Lung microvascular endothelial cell (primary cell): ENCODE measurements at places on chromosomes 2 and 18. TPM values are rescaled to one million over a fixed set of nuclear protein-coding genes. Genes with fewer than 3 reads are reported as not detected.

The COL4A4 gene
- total RNA-seq: under 0.01 TPM in 1 of 2 replicates, not detected in the other

DNA sequence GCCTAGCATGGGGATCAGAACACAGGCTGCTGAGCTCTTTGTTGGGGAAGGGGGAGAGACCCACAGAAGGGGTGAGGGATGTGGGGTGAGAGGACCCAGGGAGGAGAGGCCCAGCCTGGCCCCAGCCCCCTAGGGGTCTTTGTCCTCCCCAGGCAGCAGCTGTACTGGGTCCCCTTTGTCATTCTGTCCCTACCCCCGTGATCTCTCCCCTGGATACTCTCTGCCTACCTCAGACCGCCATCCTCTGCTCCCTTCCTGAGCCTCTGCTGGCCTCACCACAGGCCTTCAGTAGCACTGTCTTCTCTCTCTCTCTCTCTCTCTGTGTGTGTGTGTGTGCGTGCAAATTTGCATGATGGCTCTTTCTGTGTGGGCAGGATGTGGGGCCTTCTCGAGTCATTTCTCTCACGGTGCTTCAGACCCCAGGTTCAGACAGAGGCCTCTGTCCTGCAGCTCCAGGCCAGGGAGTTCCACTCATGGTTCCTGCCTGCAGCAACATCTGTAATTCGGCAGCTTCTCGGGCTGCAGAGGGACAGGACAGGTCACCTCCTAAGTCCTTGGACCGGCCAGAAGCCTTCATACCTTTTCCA is 1.4 kb downstream of the PSD4 start:
- no peak for DNase-seq

- DNase-seq: no peak
Measured at GRCh38 chr2:144643537-144644336, 123.8 kb upstream of the ZEB2 start.

- no peak for DNase-seq
Measured at GRCh38 chr18:69022426-69022825, 224.5 kb downstream of the CCDC102B start.

The SELENOI gene
- 8.3 and 9.3 TPM in 2 replicates for total RNA-seq

DNA sequence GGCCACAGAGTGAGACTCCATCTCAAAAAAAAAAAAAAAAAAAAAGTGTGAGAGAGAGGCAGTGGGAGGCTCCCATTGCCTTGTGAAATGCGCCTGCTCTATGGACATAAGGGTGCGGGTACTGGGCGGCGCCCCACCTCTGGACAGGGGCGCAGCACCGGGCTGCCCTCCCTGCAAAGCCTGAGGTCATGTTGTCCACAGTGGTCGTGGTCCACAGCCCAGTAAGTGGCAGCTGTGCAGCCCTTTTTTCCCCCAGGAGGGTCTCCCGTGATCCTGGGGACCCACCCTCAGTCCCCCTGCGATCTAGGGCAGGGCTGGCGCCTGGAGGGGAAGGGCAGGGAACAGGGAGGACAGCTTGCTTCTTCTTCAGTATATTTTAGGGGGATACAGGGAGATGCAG is 37.8 kb downstream of the LPIN1 start:
- no peak for DNase-seq

- DNase-seq: no peak
Measured at GRCh38 chr2:235711527-235711926, 217.7 kb downstream of the AGAP1 start.

DNA sequence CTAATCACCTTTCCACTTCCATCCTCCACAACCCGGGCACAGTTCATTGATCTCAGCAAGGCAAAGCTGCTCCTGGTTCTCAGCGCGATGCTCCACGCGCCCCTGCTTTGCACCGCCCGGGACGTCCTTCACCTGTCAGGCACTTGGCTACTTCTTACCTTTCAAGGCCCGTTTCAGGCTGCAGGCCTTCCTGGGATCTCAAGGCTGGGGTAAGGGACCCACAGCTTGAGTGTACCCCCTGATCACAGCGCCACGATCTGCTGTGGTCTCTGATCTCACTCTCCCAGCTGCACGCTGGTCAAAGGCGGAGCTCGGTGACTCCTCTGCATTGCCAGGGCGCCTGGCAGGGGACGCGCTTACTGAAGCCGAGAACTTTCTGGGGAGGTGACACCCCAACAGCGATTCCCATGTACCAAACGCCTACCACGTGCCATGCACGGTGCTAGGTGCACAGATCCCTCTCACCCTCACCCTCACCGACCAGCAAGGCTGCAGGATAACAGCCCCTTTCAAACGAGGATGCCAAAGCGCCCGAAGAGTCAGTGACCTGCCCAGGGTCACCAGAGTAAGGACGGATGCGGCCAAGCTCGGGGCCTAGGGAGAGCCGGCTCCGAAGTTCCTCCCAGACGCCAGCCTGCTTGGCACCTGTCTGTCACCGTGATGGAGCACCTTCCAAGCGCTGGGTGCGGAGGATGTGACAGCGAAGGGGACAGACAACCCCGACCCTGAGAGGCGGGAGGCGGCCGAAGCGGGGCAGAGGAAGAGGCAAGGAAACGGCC is 818 bp downstream of the ITGB1BP1 start:
- DNase-seq: peak; percentile 26

GRCh38 chr18:79956276-79956675 is 4.8 kb upstream of the SLC66A2 start:
- no peak for DNase-seq

DNA sequence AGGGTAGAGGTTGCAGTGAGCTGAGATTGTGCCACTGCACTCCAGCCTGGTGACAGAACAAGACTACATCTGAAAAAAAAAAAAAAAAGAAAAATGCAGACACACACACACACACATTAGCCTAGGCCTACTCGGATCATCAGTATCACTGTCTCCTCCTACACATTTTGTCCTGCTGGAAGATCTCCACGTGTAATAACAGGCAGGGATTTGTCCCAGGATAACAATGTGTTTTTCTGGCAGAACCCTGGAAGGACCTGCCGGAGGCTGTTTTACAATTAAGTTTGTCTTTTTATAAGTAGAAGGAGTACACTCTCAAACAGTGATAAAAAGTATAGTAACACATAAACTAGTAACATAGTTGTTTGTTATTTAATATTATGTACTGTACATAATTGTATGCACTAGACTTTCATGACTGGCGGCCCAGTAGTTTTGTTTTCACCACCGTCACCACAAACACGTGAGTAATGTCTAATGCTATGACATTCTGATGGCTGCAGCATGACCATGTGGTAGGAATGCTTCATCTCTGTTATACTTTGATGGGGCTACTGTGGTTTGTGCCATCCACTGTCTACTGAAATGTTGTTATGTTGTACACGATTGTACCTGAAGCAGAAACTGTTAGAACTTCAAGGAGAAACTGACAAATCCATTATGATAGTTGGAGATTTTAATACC is 130.6 kb downstream of the ATP9B start:
- DNase-seq: no peak

The AQP12B gene
- total RNA-seq: not detected in 2 replicates

DNA sequence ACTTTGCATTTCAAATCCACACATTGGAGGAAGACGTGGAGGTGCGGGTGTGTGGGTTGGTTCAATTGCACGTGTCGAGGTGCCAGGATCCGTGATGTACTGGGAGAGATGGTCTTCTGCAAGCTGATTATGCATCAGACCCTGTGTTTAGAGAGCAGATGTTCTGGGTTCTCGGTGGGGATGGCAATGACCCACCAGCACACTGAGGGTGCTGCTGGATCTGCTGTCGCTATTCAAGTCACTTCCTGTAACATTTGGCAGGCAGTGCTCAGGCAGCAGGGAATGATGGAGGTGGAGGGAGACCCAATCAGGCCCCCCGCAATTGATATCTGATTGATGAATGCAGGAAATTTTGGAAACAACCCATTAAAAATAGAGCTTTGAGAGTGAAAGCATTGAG is 830.1 kb upstream of the POU3F3 start:
- DNase-seq: no peak

DNA sequence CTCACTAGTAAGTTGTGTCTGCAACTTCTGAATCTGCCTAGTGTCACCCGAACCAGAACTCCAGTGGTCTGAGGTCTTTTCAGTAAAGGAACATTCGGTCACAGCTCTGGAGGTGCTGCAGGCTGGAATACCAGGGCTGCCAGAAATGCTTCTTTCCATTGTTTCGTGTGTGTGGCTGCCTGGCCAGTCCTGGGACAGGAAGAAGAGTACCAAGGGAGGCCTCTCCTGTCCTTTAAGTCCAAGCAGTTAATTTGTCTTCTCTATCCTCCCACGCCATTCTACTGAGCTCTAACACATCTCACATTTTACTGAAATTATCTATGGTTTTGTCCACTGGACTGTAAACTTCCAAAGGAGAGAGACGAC is 196.0 kb downstream of the LNPK start:
- DNase-seq: no peak

DNA sequence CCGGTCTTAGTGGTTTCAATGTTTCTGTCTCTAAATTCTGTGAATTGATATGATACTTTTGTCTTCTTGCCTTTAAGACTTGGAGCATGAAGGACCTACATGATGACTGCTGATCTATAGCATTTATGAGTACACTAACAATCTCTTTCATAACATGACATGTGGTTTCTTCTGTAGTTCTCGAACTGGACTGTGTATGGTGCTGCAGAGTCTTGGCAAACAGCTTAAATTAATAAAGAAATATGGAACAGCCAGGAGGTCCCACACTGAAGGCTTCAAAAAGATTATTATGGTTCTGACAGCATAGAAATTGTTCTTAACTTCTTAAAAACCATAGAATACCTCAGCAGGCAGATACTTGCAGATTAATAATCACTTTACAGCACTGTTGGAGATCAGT is 145.0 kb downstream of the DCC start:
- no peak for DNase-seq

- no peak for DNase-seq
Measured at GRCh38 chr18:48138210-48138609, 207.8 kb upstream of the SMAD2 start.

DNA sequence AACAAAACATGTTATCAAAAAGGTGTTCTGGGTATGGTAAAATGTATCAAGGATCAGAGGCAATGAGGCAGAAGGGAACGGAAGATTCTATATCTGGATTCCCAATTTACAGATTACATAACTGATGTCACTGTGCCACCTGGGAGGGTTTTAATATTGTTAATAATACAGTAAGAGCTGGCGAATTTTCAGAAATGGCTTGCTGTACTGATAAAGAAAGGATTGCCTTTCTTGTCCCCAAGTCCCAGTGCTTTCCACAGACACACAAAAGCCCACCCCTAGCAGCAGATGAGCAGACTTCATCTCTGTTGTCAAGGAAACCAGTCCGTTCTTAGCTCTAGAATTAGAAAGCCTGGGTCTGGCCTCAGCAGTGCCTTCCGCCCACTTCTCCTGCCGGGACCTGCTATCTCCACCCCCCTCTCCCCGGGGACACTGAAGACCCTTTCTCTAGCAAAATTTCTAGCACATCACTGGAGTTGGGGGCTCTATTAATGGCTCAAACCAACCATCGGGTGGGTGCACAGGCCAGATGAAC is 34.3 kb downstream of the ADD2 start:
- DNase-seq: no peak

- DNase-seq: no peak
Measured at GRCh38 chr18:11175266-11175979, 26.1 kb upstream of the PIEZO2 start.

DNA sequence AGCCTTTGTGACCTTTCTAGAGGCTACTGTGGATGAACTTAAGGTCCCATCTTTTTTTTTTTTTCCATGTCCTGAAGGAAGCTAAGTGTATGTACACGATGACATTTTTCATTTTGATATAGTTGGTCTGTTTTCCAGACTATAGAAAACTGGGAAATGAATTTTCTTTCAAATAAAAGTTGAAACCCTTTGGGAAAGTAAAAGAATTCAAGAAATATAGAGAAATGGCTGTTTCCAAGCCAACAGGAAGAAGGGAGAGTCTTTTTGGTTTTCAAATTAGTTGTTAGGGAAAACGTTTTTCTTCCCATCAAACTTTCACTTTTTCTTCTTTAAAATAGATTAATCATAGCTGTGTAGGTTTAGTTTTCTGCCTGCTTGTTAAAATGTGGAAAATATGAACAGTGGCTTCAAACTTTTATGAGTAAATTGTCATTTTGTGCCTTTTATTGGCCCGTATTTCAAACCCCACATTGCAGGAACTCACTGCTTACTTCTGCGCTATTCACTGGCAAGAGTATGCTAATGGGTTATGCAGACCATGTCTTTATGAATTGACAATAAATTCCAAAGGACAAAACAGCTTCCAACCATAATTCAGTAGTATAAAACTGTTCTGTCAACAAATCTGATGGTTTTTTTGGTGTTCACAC is 27.7 kb upstream of the LYPD1 start:
- no peak for DNase-seq

DNA sequence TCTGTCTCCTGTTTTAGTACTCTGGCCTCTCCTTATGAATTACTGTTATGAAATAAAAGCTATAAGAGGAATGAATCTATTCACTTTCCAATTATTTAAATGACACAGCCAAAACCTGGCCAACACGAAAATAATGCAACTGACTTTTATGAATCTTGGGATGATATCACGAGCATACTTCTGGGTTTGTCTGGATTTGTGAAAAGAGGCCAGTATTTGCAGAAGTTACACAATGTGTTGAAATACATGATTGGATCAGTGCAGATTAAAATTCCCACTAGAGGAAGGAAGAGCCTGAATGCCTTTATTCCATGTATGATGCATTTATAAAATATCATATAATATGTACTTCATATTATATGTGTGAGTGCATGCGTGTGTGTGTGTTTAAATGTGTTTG is 418.2 kb downstream of the GRB14 start:
- DNase-seq: no peak

DNA sequence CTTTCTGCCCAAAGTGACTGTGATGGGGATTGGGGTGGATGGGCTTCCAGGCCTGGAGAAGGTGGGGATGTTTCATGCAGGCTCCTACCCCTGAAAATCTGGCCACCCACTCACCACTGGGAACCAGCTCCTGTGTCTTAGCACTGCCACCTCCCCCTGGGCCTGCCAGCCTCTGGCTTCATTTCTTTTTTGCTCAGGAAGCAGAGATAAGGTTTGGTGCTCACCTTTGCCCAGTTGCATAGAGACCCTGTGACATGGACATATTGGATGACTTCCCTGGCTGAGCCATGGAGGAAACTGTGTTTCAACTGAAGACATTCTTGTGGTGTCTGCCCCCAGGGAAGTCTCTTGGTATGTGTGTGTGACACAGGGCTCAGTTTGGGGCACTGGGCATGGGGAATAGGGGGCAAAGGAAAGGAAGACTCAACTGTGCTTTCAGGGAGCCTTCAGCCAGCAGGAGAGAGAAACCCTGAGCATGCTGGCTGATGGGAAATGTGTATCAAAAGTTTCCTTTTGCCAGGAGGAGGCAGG is 16.7 kb downstream of the CTIF start:
- DNase-seq: no peak

GRCh38 chr2:98464772-98465310 is 20.2 kb downstream of the INPP4A start:
- peak; percentile 47 for DNase-seq

GRCh38 chr2:37586663-37587317 is 84.7 kb downstream of the CDC42EP3 start:
- peak; percentile 40 for DNase-seq

- no peak for DNase-seq
Measured at GRCh38 chr2:156562124-156562523, 125.9 kb downstream of the GPD2 start.

DNA sequence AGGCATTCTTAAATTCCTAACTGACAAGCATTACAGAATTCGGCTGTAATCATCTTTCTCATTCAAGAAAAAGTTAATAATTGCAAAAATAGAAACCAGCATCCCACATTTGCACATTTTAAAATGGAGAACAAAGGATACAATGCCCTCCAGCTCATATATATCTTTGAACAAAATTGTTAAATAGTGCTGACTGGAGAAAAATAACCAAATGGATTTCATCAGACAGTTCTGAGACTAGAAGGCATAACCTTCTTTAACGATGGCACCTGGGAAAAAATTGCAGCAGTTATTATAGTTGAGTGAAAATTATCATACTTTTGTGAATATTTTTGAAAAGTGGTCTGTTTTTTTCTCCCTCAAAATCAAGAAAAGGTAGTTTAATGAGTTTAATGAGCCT is 138.9 kb upstream of the CDH19 start:
- DNase-seq: no peak

The DPP4 gene
- 49.5 and 79.6 TPM in 2 replicates for total RNA-seq
